ENCODE measurements at places on chromosomes 4 and X. TPM values are rescaled to one million over a fixed set of nuclear protein-coding genes. Genes with fewer than 3 reads are reported as not detected.
A peak's percentile ranks its signal among the peaks of the same experiment; 100 is the strongest.

GRCh38 chr4:115575851-115576250 lies 462.4 kb upstream of the NDST4 start:
- H3K27ac ChIP-seq: no peak overlapping the region
- H3K27me3 ChIP-seq: no peaks in the 10 kb centered on the region
- DNase-seq: no peak
- H3K36me3 ChIP-seq: no peaks in the 10 kb centered on the region

GRCh38 chr4:26525771-26526150 lies 35.5 kb upstream of the CCKAR start:
- H3K4me3 ChIP-seq: no peak overlapping the region
- H3K36me3 ChIP-seq: no peaks in the 10 kb centered on the region
- no peak for DNase-seq
- no peaks in the 10 kb centered on the region for H3K27me3 ChIP-seq

DNA sequence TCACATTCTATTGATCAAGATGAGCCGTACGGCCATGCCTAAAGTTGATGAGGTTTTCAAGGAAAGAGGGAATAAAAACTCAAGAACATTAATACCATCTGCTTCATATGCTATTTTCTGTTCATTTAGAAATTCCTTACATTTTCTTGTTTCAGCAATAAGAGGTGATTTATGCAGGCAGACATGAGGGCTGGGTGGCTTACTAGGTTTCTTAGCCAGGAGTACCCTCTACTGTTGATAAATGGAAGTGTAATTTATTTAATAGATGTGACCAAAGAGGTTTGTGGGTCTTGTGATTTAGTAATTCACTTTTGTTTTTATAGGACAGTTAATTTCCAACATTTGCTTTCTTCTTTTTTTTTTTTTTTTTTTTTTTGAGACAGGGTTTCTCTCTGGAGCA lies 6.4 kb upstream of the SMIM9 start:
- H3K27ac ChIP-seq: no peak overlapping the region
- no peak overlapping the region for H3K4me3 ChIP-seq
- H3K36me3 ChIP-seq: no peaks in the 10 kb centered on the region
- DNase-seq: no peak
- no peaks in the 10 kb centered on the region for H3K4me1 ChIP-seq

GRCh38 chr4:108045687-108046024 lies 56.0 kb downstream of the HADH start:
- no peak for DNase-seq
- H3K4me1 ChIP-seq: no peaks in the 10 kb centered on the region

- no peaks in the 10 kb centered on the region for H3K27me3 ChIP-seq
- no peaks in the 10 kb centered on the region for H3K36me3 ChIP-seq
- DNase-seq: no peak
- peak overlapping the region; percentile 77 for H3K4me3 ChIP-seq
- peak overlapping the region; percentile 80 for H3K27ac ChIP-seq
- no peaks in the 10 kb centered on the region for H3K4me1 ChIP-seq
Observed at GRCh38 chrX:119237562-119237942, 1.5 kb downstream of the PGRMC1 start.

GRCh38 chr4:153143527-153144348 lies 60.5 kb upstream of the TRIM2 start:
- no peaks in the 10 kb centered on the region for H3K36me3 ChIP-seq
- H3K27me3 ChIP-seq: no peaks in the 10 kb centered on the region
- DNase-seq: peak; percentile 17
- peaks cover 8% of the 10 kb centered on the region for H3K4me1 ChIP-seq
- H3K27ac ChIP-seq: peak overlapping the region; percentile 53

DNA sequence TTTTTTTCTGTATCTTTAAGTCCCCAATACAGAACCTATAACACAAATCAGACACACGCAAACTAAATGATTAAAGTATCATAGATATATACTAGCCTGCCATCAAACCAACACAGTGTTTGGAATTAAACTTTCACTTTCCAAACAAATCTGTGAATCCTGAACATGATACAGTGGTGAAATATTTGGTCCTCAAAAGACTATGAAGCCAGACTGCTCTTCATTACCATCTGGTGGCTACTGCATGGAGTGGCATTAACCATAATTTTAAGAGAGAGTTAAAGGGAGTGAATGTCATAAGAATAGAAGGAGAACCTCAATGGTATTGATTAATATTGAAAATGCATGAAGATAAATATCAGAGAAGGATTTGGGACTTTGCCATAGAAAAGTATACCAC lies 9.2 kb upstream of the GABRA4 start:
- DNase-seq: no peak
- no peaks in the 10 kb centered on the region for H3K27me3 ChIP-seq
- no peak overlapping the region for H3K4me3 ChIP-seq
- no peak overlapping the region for H3K27ac ChIP-seq

- no peak for DNase-seq
- H3K27me3 ChIP-seq: no peaks in the 10 kb centered on the region
- no peak overlapping the region for H3K27ac ChIP-seq
- no peaks in the 10 kb centered on the region for H3K4me1 ChIP-seq
- H3K4me3 ChIP-seq: no peak overlapping the region
- no peaks in the 10 kb centered on the region for H3K36me3 ChIP-seq
Observed at GRCh38 chrX:149392921-149393320, 112.2 kb downstream of the IDS start.

DNA sequence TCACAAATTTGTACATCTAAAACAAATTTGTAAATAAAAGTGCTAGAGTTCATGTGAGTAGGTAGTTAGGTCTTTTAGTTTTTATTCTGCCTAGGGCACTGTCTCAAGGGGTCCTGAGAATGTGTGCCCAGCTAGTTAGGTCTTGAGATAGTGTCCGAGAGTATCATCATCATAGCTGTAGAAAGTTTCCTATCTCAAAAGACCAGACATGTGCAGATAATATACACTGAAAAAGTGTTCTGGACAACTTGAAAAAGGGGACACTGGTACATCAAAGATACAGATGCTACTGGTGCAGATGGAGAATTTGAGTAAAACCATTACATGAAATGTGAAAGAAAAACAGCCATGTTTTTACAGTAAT lies 1.8 kb upstream of the ZCCHC4 start:
- no peak overlapping the region for H3K27ac ChIP-seq
- peaks cover 15% of the 10 kb centered on the region for H3K4me1 ChIP-seq
- no peaks in the 10 kb centered on the region for H3K27me3 ChIP-seq
- DNase-seq: no peak

- no peaks in the 10 kb centered on the region for H3K36me3 ChIP-seq
- H3K4me3 ChIP-seq: no peak overlapping the region
- no peaks in the 10 kb centered on the region for H3K27me3 ChIP-seq
- H3K4me1 ChIP-seq: peaks cover 15% of the 10 kb centered on the region
- H3K27ac ChIP-seq: no peak overlapping the region
Observed at GRCh38 chr4:25367004-25367621, 9.9 kb upstream of the ANAPC4 start.

GRCh38 chr4:107618656-107619055 lies 101.4 kb downstream of the PAPSS1 start:
- no peaks in the 10 kb centered on the region for H3K4me1 ChIP-seq
- DNase-seq: no peak
- H3K36me3 ChIP-seq: no peaks in the 10 kb centered on the region
- H3K27ac ChIP-seq: no peak overlapping the region
- no peaks in the 10 kb centered on the region for H3K27me3 ChIP-seq
- no peak overlapping the region for H3K4me3 ChIP-seq

- H3K27me3 ChIP-seq: no peaks in the 10 kb centered on the region
- peak overlapping the region; percentile 58 for H3K4me3 ChIP-seq
- H3K4me1 ChIP-seq: no peaks in the 10 kb centered on the region
- H3K36me3 ChIP-seq: no peaks in the 10 kb centered on the region
Observed at GRCh38 chrX:44873415-44874276, 658 bp downstream of the KDM6A start.

DNA sequence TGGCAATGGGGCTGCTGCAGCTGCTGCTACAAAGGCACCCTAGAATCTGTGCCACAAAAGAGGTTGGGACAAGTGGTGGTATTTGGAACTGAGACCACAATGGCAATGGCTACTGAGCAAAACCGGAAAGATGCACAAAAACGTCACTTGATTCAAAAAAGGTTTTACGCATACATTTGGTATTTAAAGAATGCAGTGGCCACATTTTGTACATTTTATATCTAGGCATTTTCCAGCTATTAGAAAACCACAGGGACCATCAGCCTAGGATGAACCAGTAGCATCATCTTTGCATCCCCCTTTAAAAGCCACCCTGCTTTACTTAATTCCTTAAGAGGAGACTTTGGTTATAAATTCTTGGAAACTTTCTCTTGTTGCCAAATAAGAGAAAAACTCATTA lies 104.8 kb upstream of the CXCL13 start:
- H3K27me3 ChIP-seq: no peaks in the 10 kb centered on the region
- H3K36me3 ChIP-seq: no peaks in the 10 kb centered on the region
- H3K4me3 ChIP-seq: no peak overlapping the region

DNA sequence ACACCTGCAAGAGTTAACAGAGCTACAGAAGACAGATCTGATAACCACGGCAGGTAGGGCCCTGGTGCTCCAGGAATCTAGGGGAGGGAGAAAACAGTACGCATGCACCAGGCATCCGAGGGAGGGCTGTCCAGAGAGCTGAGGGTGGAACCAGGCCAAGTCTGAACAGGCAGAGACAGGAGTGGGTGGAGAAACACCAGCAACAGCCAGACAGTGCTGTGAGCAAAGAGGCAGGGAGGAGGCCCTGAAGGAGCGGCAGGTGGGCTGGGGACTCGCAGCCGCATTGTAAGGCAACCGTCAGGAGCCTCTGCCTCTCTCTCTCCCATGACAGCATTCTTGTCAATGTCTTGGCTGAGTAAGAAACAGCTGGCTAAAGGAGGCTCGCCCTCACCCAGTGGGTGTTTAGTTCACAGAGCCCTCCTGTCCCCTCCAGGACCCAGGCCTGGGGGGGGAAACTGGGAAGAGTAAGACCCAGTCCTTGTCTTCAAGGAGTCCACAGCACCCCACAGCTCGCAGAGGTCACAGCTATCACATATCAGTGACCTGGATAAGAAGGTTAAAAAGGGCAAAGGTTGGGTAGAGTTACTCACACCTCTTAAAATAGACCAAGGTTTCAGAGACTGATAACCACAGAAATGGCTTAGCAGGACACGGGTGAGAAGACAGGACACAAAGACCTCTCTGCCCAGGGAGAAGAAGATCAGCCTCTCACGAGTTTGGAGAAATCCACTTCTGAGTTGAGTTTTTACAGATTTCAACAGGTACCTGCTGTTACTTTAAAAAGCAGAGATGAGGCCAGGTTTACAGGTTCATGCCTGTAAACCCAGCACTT lies 10.5 kb downstream of the ACSL1 start:
- H3K4me3 ChIP-seq: peak overlapping the region; percentile 6
- DNase-seq: peak; percentile 92
- H3K36me3 ChIP-seq: no peaks in the 10 kb centered on the region
- peak overlapping the region; percentile 95 for H3K27ac ChIP-seq
- H3K27me3 ChIP-seq: no peaks in the 10 kb centered on the region

GRCh38 chr4:150297861-150298474 lies 219.7 kb downstream of the DCLK2 start:
- no peaks in the 10 kb centered on the region for H3K4me1 ChIP-seq
- DNase-seq: no peak
- H3K36me3 ChIP-seq: no peaks in the 10 kb centered on the region
- H3K27ac ChIP-seq: no peak overlapping the region
- no peak overlapping the region for H3K4me3 ChIP-seq

GRCh38 chr4:147674073-147674472 lies 9.9 kb downstream of the PRMT9 start:
- H3K4me1 ChIP-seq: no peaks in the 10 kb centered on the region
- H3K4me3 ChIP-seq: no peak overlapping the region
- no peaks in the 10 kb centered on the region for H3K27me3 ChIP-seq
- H3K36me3 ChIP-seq: no peaks in the 10 kb centered on the region
- DNase-seq: no peak
- H3K27ac ChIP-seq: no peak overlapping the region

DNA sequence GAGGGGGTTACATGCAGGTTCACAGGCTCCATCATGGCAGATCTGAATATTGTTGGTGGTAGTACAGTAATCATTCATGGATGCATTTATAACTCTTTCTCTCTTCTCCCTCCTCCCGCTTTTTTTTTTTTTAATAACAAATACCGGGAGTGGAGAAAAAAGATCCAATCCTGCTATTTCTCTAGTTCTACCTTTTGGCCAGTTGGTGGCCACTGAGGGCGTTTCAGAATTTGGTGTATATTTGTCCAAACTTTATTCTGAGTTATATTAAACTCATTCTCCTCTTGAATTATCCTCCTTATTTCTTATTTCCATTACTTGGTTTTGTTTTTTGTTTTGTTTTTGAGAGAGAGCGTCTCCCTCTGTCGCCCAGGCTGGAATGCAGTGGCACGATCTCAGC lies 74.8 kb downstream of the HMGB2 start:
- no peak overlapping the region for H3K27ac ChIP-seq
- H3K27me3 ChIP-seq: no peaks in the 10 kb centered on the region

- no peak overlapping the region for H3K27ac ChIP-seq
- H3K36me3 ChIP-seq: no peaks in the 10 kb centered on the region
- no peak for DNase-seq
Observed at GRCh38 chr4:127214016-127214415, 418.7 kb upstream of the INTU start.

- H3K4me1 ChIP-seq: no peaks in the 10 kb centered on the region
- H3K27ac ChIP-seq: no peak overlapping the region
- no peaks in the 10 kb centered on the region for H3K27me3 ChIP-seq
- H3K36me3 ChIP-seq: no peaks in the 10 kb centered on the region
- peak; percentile 55 for DNase-seq
- no peak overlapping the region for H3K4me3 ChIP-seq
Observed at GRCh38 chr4:20773144-20773997, 73.1 kb downstream of the PACRGL start.

- no peaks in the 10 kb centered on the region for H3K27me3 ChIP-seq
- no peak for DNase-seq
- H3K4me1 ChIP-seq: no peaks in the 10 kb centered on the region
- H3K27ac ChIP-seq: no peak overlapping the region
- no peaks in the 10 kb centered on the region for H3K36me3 ChIP-seq
- H3K4me3 ChIP-seq: no peak overlapping the region
Observed at GRCh38 chrX:112254896-112255295, 172.3 kb upstream of the TRPC5 start.

DNA sequence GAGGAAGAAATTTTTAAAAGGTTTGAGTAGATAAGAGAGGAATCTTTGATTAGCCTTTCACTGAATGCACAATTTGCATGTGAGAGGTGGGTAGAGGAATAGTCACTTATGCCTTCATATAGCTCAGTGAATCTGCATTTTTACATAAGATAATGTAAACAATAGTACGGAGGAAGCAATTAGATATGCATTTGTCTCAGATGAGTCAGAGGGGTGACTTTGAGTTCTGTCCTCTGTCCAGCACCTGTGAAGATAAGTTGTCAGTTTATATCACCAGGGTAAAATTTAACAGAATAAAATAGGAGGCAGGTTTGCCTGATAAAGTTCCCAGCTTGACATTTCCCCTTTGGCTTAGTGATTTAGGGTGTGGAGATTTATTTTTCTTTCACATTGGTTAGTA lies 841.9 kb downstream of the PCDH18 start:
- no peak overlapping the region for H3K27ac ChIP-seq
- H3K4me1 ChIP-seq: no peaks in the 10 kb centered on the region
- H3K4me3 ChIP-seq: no peak overlapping the region
- H3K27me3 ChIP-seq: no peaks in the 10 kb centered on the region
- no peaks in the 10 kb centered on the region for H3K36me3 ChIP-seq

- DNase-seq: no peak
- no peak overlapping the region for H3K4me3 ChIP-seq
- no peaks in the 10 kb centered on the region for H3K4me1 ChIP-seq
Observed at GRCh38 chrX:84363051-84363450, 139.2 kb downstream of the HDX start.

Gene NHSL2
- 0.39 TPM for total RNA-seq

Gene ZFP92
- total RNA-seq: 0.09 TPM

Gene N4BP2
- total RNA-seq: 27.5 TPM

Gene DCHS2
- total RNA-seq: not detected

Gene TMEM271
- not detected for total RNA-seq

Gene BCORL1
- total RNA-seq: 21.1 TPM

Gene AMOT
- total RNA-seq: 55.7 TPM

Gene CCKAR
- total RNA-seq: 1.9 TPM

Gene ERAS
- not detected for total RNA-seq

Gene NR0B1
- total RNA-seq: not detected

Data from Caco-2 (cell line).